ENCODE measurements at places on chromosomes 11 and 22.

DNA sequence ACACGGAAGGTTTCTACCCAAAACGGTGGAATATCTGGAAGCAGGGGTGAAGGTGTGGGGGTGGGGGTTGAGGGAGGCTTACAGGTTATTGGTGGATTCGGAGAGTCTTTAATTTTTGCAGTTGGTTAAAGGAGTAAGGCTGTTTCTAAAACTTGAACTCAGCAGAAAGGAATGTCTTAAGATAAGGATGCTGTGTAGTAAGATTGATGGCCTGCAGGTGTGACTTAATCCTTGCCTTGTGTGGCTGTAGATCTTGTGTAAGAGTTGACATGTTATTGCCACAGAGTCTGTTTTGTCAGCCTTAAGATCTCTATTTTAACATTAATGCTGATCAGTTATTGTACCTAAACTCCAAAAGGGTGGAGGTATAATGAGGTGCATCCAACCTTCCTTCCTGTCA is 16.4 kb upstream of the OR6M1 start:
- DNase-seq: no peak

DNA sequence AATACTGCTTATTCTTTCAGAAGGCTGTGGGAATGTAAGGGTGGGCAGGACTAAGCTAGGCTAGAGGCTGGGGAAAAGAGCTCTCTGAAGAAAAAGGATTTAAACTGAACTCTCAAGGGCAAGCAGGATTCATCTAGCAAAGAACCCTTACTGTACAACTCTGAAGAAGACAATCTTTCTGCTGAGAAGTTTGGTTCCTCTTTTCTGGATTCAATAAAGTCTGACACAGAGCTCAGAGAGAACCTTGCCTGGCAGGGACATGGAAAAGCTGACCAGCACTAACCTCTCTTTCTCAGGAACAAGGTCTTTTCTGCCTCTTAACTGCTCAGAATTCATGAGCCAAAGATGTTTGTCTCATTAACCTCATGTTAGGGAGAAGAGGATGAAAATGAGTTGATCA is 388.4 kb upstream of the DDI1 start:
- DNase-seq: no peak

- DNase-seq: no peak
Observed at GRCh38 chr11:39810358-39810757, 1649.1 kb downstream of the LRRC4C start.

DNA sequence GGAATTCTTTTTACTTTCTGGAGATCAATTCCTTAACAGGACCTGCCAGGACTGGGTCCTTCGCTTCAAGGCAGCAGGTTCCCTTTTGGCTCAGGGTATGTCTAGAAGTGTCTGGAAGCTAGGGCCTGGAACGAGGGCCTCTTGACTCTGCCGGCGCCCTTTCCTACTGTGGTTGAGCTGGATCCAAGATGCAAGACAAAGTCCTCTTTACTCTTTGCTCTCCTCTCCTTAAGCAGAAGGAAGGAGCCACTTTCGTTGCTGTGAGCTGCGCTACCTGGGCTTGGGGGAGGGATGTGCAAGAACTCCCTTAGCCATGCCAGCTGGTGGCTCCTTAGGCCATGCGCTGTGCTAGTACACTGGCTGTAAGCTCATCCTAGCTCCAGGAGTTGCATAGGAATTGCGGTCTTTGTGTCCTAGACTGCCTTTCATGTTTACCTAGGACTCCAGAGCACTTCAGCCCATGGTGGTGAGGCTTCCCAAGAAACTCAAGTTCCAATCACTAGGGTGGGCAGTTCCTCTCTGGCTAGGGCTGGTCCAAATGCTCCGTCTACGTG is 18.1 kb downstream of the GLB1L2 start:
- no peak for DNase-seq

DNA sequence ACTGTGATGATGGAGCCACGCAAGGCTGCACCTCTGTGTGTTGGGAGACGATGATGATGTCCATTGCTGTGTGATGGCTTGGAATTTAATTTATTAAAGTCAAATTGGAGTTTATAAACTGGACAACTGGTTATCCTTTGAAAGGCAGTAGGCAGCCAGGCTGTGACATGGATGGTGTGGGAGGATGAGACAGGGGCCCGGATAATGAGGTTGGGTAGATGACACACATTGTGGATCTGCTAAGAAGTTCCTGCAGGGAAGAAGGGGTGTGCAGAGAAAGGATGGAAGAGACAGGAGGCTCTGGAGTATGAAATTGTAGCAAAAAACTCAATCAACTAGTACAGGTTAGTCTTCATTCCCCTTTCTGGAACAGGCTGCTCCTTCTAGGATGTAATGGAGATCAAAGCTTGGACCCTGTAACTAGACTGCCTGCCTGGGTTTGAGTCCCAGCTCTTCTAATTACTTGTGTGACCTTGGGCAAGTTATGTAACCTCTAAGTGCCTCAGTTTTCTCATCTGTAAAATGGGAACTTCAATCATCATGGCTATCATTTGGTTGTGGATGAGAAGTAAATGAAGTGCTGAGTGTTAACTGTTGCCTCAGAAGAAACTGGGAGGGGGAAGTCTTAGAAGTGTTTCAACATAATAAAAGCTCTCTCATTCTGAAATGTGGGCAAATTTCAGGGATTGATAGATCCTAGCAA is 4.2 kb upstream of the HINFP start:
- DNase-seq: no peak
